Stimulated activated CD4-positive, alpha-beta T cell treated with anti-CD3 and anti-CD28 coated beads, Interleukin-15, amount 100 ng/mL, for 1 hour (primary cell): ENCODE measurements at places on chromosomes 7 and 10.

- DNase-seq = no peak
Measured at GRCh38 chr10:98533746-98534445, 87.2 kb upstream of the HPS1 start.

DNA sequence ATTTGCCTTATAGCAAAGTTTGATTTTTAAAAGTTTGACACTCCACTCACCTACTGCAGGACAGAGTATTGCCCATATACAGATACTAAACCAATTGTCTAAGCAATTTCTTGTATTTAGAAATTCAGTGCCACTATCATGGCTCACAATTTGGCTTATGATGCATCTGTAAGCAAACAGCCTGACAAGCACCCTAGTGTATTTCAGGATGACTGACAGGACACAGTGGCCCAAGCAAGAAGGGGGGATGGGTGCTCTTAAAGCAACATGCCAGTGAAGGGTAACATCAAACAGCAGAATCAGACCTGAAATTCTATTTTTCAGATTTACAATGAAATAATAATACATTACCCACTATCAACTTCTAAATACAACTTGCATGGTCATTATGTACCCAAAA is 30.5 kb downstream of the CTNNA3 start:
- no peak for DNase-seq

DNA sequence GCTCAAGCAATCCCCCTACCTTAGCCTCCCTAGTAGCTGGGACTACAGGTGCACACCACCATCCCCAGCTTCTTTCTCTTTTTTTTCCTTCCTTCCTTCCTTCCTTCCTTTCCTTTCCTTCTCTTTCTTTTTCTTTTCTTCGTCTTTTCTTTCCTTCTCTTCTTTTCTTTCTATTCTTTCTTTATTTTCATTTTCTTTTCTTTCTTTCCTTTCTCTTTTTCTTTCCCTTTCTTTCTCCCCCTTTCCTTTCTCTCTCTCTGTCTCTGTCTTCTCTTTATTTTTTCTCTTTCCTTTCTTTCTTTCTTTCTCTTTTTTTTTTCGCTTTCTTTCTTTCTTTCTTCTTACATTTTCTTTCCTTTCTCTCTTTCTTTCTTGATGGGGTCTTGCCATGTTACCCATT is 621.3 kb downstream of the GALNT17 start:
- DNase-seq = no peak

DNA sequence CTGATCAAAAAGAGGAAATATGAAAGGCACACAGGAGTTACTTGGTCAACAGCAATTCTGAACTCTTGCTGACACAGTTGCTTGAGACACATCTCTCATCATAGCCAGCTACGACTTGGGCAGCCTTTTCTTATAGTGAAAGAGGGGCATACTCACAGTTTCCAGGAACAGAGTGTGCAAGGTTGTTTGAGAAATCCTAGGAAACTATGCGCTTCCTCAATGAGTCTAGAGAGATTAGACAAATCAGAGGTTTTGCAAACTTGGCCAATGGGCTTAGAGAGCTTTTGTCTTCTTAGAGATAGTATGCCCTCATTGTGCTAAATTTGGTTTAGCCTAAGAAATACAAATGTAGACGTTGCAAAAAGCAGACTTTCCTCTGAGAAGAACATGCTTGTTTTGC is 370.4 kb downstream of the HGF start:
- no peak for DNase-seq

DNA sequence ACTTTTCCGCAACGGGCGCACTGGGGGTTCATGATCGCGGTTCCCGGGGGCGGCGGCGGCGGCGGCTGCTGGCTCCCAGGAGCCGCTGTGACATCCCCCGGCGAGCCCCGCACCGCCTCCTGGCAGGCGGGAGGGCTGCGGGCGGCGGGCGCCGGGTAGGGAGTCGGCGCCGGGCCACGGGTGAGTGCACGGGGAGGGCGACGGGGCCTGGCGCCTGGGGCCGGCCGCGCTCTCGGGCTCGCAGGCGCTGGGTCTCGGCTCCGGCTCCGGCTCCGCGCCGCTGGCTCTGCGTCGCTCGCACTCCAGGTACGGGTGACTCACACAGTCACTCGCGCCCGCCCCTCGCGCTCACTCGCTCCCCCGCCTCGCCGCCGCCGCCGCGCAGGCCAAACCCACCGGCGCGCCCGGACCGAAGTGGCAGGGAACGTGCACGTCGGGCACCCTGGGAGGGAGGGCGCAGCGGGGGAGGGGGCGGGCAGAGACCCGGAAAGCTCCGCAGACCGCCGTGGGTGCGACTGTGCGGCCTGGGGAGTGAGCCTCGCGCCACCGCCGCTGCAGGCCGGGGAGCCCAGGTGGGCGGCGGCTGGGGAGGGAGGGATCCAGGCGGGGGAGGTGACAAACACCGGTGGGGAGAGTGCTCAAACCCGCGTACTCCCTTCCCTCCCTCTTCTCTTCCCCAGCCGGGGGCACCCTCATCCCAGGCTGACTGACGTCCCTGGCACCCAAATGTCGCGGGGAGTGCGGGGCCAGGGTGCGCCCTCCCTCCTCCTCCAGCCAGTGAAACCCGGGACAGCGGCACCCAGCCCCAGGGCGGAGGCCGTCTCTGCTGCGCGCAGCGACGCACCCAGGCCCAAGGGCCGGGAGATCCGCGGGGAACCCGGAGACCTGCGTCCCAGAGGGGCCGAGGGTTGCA is 276.9 kb upstream of the NEBL start:
- DNase-seq = no peak
